ENCODE measurements at places on chromosomes 12 and 14.

- DNase-seq: no peak
These were observed 250.2 kb downstream of the ANO2 start for GRCh38 chr12:5694759-5695409.

GRCh38 chr14:98579140-98579539 lies 692.9 kb downstream of the BCL11B start:
- DNase-seq: no peak

- no peak for DNase-seq
These were observed 277.3 kb downstream of the VRK1 start for GRCh38 chr14:97074456-97074855.

DNA sequence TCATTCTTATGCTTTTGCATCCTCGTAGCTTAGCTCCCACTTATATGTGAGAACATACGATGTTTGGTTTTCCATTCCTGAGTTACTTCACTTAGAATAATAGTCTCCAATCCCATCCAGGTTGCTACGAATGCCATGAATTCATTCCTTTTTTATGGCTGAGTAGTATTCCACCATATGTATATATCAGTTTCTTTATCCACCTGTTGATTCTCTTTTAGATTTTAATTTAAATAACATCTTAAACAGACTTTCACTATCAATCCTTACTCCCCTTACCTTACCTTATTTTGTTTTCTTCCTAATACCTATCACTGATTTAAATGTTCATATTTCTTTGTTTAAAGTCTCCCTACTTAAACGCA lies 488 bp upstream of the FBXW8 start:
- no peak for DNase-seq

GRCh38 chr12:94898388-94898787 lies 105.1 kb downstream of the NDUFA12 start:
- no peak for DNase-seq

DNA sequence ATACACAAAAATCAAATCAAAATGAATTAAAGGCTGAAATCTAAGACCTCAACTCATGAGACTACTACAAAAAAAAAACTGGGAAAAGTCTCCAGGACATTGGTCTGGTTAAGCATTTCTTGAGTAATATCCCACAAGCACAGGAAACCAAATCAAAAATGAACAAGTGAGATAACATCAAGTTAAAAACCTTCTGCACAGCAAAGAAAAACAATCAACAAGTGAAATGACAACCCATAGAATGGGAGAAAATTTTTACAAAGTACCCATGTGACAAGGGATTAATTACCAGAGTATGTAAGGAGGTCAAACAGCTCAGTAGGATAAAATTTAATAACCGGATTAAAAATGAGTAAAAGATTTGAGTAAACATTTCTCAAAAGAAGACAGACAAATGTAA lies 338.7 kb downstream of the SLC16A7 start:
- no peak for DNase-seq

DNA sequence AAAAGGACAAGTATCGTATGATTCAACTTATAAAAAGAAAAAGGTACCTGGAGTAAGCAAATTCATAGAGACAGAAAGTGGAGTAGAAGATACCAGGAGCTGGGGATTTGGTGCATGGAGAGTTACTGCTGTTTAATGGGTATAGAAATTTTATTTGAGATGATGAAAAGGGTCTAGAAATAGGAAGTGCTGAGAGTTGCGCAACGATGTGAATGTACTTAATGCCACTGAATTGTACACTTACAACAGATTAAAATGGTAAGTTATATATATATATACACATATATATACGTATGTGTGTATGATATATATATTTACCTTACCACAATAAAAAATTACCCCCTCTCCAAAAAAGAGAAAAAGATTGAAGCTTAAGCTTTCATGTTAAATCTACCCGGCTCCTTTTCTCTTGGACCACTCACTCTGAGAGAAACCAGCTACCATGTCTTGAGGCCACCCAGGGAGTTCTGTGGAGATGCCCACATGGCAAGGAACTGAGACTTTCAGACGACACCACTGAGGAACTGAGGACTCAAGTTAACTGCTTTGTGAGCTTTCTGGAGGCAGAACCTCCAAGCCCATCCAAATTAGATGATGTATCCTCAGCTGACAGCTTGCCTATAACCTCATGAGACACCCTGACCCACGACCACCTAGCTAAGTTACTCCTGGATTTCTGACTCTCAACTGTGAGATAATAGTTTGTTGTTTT lies 130.0 kb upstream of the BTG1 start:
- DNase-seq: no peak

- DNase-seq: no peak
These were observed 20.4 kb downstream of the MAP3K12 start for GRCh38 chr12:53478865-53479264.

DNA sequence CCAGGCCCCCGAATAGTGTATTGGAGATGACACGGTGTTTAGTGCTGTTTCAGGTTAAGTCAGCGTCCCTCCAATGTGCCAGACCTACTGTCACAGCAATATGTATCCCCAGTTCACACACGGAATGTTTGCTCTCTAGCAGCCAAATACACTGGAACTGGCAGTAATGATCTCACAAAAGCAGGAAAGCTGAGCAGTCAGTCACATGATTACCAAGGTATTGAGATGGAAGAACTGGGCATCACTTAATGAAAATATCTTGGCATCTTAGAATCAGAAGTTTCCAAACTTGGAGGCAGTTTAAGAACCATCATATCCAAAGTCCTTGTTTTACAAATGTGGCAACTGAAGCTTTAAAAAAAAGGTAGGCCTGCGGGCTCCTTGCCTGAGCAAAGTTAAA lies 23.3 kb downstream of the NINJ2 start:
- no peak for DNase-seq

DNA sequence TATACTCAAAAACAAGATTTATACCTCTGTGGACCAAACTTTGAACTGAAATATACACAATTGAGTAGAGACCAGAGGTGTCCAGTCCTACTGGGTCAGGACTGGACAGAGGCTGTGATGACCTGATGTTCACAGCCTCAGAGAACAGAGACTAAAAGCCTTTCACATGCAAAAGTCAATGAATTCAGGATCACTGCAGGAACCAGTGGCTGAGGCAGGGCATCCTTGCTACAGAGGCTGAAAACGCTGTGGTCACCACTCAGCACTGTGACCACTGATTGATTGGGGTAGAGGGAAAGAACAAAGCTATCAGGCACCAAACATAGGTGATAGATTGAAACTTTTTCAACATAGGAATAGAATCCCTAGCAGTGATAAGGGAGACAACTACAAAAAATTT lies 25.1 kb downstream of the GRIP1 start:
- no peak for DNase-seq
